ENCODE measurements at places on chromosomes 12 and 14.

DNA sequence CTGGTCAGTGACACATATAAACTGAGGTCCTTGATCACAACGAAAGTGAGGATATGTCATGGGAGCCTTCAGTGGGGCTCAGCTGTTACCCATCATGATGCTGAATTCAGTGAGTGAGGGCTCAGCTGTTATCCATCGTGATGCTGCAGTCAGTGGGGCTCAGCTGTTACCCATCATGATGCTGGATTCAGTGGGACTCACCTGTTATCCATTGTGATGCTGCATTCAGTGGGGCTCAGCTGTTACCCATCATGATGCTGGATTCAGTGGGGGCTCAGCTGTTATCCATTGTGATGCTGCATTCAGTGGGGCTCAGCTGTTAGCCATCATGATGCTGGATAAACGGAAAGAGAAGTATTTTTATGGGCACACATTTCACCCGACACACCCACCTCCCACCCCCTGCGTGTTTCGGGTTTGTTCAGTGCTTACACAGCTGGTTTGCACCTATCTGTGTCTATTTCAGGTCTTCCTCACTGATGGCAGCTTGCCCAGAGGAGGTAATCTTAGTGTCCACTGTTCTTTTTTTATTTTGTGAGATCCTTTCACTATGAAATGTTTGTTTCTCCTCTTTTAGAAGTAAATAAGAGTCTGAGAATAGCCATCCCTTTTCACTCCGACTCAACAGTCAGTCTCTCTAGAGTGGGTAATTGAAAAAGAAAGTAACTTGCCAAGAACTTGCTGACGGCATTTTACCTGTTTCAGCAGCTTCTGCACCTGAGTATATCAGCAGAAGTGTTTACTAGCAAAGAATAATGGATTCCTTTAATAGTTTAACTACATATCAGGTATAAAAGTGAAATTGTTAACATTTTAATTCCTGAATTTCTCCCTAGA is 183.0 kb downstream of the ERC1 start:
- DNase-seq: no peak

DNA sequence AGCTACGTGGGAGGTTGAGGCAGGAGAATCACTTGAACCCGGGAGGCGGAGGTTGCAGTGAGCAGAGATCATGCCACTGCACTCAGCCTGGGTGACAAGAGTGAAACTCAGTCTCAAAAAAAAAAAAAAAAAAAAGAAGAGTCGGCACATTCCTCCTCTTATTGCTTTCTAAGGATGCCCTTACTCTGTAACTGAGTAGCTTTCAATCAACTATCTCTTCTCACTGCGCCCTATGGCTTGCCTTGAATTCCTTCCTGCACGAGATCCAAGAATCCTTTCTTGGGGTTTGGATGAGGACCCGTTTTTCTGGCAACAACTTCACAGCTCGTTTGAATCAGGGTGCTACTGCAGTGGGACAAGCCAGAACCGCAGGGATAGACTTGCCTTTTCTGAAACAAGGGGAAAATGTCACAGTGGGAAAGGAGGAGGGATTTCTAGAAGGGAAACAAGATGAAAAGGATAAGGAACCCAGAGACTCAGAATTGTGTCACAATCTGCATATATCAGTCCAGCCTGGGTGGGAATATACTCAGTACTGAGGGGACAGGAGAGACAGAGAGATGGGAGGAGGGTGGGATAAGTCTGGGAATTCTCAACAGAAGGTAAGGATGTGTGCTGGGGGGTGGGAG is 16.1 kb upstream of the RND1 start:
- peak; percentile 14 for DNase-seq

- DNase-seq: no peak
Measured at GRCh38 chr12:71250166-71250565, 92.4 kb upstream of the TSPAN8 start.

DNA sequence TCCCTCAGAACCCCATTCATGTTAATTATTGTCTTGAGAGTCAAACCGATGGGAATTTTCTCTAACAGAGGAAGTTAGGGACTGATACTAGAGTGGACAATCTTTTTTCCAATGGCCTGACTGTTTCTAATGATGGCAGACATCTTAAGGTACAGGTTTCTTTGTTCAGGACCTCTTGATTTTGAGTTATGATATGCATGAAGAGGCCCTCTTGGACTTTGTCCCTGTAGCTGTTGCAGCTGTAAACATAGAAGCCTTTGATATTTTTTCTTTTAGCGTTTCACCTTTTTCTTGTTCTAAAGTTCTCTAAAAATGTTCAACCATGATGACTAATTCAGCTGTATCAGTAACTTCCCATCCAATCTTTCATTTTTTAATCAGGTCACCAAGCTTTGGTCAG is 53.0 kb downstream of the LGR5 start:
- DNase-seq: no peak

GRCh38 chr12:44314007-44314500 is 478.2 kb downstream of the TMEM117 start:
- DNase-seq: no peak

DNA sequence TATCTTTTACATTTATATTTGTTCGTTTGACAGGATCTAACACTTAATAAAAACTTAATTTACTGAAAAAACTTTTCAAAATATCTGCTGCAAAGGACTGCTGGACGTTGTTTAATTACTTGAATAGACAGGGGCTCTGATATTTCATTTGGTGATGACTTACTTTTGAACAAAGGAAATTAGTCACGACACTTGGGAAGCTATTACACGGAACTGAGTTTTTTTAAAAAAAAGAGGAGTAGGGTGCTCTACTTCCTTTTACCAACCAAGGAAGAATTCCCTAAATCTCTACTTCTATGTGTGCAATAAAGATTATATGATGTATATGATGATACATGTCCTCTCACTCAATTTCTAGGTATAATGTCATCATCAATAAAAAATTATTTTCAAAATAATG is 4.7 kb downstream of the FGD6 start:
- DNase-seq: no peak

DNA sequence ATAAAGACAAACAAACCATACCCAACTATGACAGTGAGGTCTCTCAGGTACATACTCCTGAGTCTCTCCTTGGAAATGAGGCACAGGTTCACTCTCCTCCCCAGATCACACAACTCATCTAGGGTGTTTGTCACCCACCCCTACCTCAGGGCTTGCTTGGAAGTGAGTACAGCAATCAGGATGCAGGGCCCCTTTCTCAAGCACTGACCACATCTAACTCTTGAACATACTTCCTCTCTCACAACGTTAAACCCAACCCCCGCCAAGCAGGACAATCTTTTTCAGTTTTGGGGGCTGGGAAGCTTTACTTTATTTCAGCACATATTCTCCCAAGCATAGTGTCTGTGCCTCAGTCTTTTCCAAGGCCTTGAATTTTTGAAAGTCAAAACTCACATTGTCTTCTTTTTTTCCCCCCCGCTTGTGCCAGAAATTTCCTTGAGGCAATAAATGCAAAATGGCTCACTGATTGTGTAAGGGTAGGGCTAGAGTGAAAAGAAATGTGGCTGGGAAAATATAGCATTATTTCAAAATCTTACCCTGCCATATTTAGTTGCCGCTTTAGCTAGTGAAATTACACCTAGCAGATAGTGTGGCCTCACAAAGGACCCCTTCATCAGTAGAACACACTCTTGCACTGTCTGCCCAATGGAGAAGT is 2.4 kb upstream of the GPR65 start:
- DNase-seq: no peak

GRCh38 chr12:103768467-103769123 is 72.4 kb downstream of the NT5DC3 start:
- no peak for DNase-seq

- DNase-seq: no peak
Measured at GRCh38 chr12:121637231-121637914, 11.0 kb downstream of the ORAI1 start.

DNA sequence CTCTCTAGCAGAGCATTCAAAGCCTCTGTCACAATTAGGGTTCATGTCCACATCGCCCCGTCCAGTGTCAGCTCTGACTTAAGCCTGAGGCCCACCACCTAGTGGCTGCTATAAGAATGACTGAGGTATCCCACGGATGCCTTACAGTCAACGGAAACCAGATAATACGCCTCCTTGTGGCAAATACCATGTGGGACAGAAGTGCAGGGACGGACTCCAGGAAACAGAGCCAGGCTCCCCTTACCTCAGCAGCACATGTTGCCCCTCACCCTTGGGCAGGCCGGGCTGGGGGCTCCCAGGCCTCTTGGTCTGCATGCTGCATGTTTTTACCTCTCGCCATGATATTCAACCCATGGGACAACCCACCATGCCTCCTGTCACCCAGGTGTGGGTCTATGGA is 86.3 kb downstream of the VWF start:
- DNase-seq: peak; percentile 56

GRCh38 chr14:30849354-30849753 is 25.0 kb upstream of the COCH start:
- DNase-seq: no peak

GRCh38 chr12:7642876-7643309 is 22.8 kb downstream of the APOBEC1 start:
- DNase-seq: peak; percentile 18

- DNase-seq: no peak
Measured at GRCh38 chr14:104280902-104281767, 142.7 kb downstream of the KIF26A start.

DNA sequence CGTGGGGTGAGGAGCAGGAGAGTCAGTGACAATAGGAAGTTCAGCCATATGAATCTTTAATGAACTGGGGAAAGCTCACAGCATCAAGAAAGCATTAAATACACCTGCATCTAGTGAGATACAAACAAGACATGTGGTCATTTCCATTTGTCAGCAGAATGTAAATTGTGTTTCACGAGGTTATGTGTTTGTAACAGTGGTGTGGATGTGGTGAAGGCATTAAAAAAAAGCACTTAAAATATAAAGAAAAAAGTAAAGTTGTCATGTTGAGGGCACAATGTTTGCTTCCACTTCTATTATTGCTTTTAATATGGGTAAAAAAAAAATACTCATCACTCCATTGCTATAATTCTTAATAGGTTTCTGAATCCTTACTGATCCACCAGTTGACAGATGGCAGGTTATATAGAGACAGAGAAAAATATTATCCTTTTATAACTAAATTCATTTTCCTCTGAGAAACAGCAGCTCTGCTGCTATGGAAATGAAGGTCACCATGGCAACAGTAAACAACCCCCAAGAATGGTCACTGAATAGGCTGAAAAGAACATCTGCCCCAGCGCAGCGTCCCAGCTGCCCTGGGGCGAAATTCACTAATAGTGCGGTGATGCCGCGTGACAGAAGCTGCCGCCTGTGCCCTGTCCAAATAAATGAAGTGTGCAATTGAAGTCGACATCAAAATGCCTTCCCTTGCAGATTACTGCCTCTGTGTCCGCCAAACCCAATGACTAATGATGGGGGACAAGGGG is 226.1 kb downstream of the FOXN3 start:
- DNase-seq: no peak

GRCh38 chr12:52186118-52186840 is 5.5 kb downstream of the KRT80 start:
- peak; percentile 73 for DNase-seq

- DNase-seq: no peak
Measured at GRCh38 chr14:104869669-104870367, 4.8 kb downstream of the CEP170B start.

- DNase-seq: no peak
Measured at GRCh38 chr14:99062772-99063418, 209.1 kb downstream of the BCL11B start.

- peak; percentile 62 for DNase-seq
Measured at GRCh38 chr12:104356231-104357115, 52.9 kb downstream of the EID3 start.

- DNase-seq: no peak
Measured at GRCh38 chr12:109731231-109731731, 17.7 kb downstream of the FAM222A start.

- no peak for DNase-seq
Measured at GRCh38 chr12:96473394-96474093, 15.8 kb upstream of the CFAP54 start.

GRCh38 chr12:40031965-40032364 is 73.9 kb downstream of the SLC2A13 start:
- no peak for DNase-seq

DNA sequence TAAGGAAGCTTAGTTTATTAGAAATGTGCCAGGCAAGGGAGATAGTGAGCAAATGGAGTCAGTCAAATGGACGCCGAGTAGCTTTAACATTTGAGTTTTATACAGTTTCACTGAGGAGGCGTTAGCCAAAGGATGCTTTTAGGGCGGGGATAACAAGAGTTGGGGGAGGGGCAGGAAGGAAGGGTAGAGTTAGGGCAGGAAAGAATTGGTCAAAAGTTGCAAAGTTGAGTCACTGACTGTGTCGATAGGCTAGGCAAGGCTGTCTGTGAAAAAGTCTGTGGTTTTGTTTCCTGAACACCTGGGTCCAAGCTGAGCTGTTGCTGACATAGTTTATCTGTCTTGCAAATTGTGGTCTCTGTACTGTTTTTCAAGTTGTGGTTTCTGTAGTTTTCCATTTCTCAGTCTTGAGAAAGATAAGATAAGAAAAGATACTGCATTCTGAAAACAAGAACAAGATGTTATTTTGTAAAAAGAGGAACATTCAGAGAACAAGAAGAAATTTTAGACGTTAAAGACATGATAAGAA is 62.6 kb upstream of the RESF1 start:
- no peak for DNase-seq

- no peak for DNase-seq
Measured at GRCh38 chr12:57816855-57817151, 1.7 kb downstream of the AVIL start.

GRCh38 chr12:3802721-3803120 is 49.8 kb upstream of the CRACR2A start:
- no peak for DNase-seq

GRCh38 chr14:76595266-76595665 is 166.0 kb upstream of the VASH1 start:
- DNase-seq: no peak

- DNase-seq: no peak
Measured at GRCh38 chr12:23949348-23950209, at the start of gene SOX5. Gene SOX5, minus strand, starts transcription at chr12:23949670. Its CDS starts 69 bp downstream, at chr12:23949601.

GRCh38 chr12:11877869-11878780 is 192.6 kb upstream of the BCL2L14 start:
- DNase-seq: peak; percentile 77

DNA sequence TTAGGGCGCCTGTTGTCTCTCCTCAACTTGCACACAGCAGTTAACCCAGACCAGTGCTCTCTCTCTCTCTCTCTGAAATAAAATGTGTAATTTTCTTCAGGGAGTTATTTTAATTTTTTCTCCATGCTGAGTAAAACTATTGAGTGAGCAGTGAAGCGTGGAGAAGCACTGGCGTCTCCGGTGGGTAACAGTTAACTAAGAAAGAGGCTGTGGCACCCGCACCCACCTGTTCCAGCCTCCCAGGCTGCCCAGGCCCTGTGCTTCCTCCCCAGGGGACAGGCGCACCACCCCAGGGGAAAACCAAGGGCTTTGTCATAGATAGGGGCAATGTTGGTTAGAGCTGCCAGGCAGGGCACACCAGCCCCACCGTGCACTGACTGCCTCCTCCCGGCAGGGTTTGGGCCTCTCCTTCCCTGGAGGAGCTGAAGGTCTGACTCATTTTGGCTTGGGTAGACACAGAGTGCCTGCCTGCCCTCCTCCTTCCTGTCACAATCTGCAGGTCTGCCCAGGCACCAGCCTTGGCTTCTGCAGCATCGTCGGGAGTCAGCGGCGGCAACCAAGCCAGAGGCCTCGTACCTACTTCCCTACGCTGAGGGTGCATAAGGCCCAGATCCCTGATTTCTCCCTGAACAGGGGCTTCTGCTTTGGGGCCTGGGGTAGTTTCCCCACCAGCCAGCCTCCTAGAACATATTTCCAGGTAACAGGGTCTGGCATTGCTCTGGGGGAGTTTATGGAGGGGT is 3.9 kb downstream of the HOXC5 start:
- DNase-seq: no peak

Data from adipocyte (in vitro differentiated cells).